ENCODE measurements at places on chromosomes 13 and 19. TPM values are rescaled to one million over a fixed set of nuclear protein-coding genes. Genes with fewer than 3 reads are reported as not detected.

DNA sequence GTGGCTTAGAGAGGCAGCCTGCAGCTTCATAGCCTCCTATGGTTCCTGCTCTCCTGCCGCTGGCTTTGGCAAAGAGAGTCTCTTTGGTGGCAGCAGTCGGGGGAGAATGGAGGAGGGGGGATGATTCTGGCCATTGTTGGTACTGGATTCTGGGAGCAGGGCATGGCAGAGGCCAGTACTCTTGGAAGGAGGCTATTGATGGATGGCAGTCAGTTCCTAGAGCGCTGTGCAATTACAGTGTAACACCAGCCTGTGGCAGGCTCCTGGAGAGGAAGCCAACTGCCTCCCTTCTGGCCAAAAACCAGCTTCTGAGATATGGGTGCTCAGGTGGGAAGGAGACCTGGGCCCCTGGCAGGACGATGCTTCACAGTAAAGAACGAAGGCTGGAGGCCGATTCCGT lies 47.9 kb upstream of the TMTC4 start:
- DNase-seq = no peak

DNA sequence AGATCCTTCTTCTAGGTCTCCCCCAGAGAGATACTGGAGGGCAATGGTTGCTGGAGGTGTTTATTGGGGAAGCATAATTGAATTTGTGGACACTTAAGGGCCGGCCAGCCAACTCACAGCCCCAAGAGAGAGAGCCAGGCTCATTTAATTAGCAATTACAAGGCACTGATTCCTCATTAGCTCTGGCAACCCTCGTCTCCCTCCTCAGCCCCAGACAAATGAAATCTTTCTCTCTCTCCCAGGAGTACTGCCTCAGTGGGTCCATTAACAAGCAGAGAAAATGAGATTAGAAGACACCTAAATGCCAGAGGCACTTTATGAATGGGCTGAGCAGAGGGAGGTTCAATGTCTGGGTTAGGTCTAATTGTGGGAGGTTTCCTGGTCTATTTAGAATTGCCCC lies 19.0 kb upstream of the FEM1A start:
- DNase-seq = no peak

- DNase-seq = no peak
Measured at GRCh38 chr19:30450100-30450499, 77.9 kb downstream of the ZNF536 start.

GRCh38 chr19:38878575-38879399 lies 712 bp upstream of the RINL start:
- no peak for DNase-seq

- DNase-seq = no peak
Measured at GRCh38 chr13:33022986-33023385, 6.8 kb downstream of the KL start.

DNA sequence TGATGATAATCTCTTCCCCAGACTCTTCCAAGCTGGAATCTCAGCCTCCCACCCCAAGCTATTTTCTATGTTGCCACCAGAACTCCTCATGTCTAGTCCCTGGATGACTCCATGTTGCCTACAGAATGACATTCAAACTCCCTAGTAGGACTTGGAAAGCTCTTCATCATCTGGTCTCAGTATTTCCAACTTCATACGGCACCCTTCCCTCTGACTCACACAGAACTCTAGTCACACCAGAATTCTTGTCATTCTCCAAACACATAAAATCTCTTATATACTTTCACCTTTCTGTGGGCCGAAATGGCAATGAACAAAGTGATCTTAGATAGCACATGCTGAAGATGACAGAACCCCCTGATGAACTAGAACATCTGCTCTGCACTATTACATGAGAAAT lies 86.2 kb downstream of the CAB39L start:
- DNase-seq = no peak

GRCh38 chr13:110067355-110068175 lies 239.4 kb downstream of the COL4A1 start:
- DNase-seq = no peak

DNA sequence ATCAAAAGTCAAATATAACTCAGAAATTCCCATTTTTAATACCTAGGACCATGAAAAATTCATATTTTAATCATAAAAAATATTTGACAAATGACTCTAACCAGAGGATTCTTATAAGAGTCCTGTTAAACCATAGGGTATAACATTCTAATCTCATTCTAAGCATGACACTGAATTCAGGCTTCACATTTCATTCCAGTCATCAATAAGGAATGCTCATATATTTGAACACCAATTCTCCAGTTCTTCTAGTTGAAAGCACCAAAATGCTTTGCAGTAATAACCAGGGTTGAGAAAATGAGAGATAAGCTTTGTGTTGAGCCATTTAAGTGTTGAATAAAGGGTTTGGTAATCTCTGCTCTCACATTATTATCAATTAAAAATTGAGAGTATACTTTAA lies 147.5 kb downstream of the VWA8 start:
- DNase-seq = no peak

- no peak for DNase-seq
Measured at GRCh38 chr13:29977476-29978120, 127.2 kb upstream of the UBL3 start.

DNA sequence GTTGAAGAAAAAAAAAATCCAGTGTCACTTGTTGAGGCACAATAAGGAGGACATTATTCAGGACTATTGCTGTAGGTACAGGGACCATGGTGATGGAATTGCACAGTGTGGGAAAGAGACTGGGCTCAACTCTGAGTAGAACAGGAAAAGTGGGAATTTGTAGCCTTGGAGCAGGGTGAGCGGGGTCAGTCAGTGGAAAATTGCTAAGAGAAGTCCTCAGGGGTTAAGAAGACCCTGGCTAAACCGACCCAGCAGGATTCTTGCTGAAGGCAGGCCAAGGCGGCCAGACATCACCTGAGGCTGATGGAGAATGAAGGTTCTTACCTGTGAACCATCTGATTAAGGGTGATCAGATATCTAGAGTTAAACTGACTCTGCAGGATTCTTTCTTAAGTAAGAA lies 12.5 kb downstream of the LAIR2 start:
- no peak for DNase-seq

DNA sequence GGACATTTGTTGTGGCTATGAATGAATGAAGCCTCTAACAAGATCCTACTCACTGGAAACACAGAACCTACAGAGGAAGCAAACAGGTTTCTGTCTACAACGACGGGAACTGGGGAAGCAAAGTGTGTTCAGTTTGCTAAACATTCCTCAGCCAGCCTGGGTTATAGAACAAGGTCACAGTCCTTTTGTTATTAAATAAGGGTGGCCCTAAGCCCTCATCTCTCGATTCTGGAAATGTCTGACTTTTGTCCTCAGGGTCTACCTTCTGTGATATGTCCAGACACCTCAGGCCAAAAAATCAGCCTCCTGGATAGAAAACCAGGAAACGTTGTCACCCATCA lies 64.6 kb upstream of the ARHGEF7 start:
- DNase-seq = no peak

- no peak for DNase-seq
Measured at GRCh38 chr13:95456815-95457214, 95.7 kb upstream of the CLDN10 start.

DNA sequence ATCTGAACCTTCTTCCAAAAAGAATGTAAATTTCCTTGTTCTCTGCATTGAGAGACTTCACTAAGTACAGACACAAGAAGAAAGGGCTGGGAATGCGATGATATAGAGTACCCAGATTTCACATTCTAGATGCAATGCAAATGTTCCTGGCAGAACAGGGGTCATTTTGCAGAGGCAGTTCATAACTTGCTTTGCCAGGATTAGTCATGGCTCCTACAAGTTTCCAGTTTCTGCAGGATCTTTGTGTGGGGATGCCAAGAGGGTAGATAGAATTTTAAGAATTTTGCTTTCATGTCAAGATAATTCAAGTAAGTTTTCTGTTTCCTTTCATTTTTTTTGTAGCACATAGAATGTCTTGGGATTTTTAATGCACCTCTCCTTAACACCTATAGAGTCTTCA lies 181.2 kb downstream of the FGF9 start:
- no peak for DNase-seq

GRCh38 chr13:75120085-75120484 lies 361.9 kb downstream of the TBC1D4 start:
- DNase-seq = no peak

DNA sequence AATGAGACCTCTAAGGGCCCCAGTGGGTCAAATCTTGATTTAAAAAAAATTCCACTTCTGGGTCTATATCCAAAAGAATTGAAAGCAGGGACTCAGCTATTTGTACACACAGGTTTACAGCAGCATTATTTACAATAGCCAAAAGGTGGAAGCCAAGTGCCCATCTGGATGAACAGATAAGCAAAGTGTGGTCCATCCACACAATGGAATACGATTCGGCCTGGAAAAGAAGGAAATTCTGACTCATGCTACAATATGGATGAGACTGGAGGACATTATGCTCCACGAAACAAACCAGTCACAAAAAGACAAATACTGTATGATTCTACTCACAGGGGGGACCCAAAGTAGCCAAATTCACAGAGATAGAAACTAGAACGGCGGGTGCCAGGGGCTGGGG lies 76.7 kb downstream of the CACNA1A start:
- no peak for DNase-seq

GRCh38 chr13:40383885-40384284 lies 282.6 kb downstream of the FOXO1 start:
- no peak for DNase-seq

DNA sequence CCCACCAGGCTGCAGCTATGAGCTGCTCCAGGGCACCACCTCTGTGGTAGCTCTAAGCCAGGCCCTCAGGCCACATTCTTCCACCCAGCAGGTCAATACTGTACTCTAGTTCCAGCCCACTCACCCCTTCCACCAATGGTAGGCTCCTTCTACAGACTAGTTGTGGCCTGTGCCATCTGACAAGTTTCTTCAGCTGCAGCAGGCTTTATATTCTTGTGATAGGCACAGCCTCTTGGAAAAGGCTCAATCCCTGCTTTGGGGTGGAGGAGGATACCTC lies 8.5 kb downstream of the MICU2 start:
- no peak for DNase-seq

DNA sequence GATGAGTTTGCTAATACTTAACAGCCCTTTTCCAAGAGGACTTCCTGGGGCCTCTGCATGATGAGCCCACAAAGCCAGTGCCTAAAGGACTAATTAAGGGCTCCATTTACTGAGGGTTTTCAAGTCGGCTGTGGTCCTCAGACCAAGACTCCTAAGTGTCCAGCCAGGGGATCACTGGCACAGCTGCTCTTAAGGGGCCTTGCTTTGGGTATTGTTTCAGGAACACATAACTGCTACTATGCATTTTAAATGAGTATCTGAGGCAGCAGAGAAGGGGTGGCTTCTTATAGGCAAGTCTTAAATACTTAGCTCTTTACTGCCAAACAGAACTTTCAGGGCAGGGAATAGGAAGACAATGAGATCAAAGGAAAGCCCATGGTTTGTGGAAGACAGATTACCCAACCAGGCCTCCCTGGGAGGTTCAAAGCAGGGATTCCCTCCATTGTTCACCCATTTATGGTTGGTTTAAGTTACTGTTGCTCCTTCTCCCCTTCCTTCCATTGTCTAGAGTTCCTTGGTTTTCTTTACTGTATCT lies 61.9 kb downstream of the TNFRSF19 start:
- DNase-seq = no peak

DNA sequence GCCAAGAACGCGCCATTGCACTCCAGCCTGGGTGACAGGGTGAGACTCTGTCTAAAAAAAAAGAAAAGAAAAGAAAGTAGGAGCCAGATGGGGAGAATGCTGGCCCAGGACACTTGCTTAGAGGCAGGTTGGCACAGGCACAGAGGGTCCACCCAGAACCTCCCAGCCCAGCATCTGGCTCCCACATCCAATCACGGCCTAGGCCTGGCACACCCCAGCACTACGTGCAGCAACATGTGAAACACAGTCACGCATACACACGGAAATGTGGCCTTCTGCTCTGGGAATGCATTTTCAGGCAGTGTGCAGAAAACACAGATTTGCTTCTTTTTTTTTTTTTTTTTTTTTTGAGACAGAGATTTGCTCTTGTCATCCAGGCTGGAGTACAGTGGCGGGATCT lies 20.9 kb upstream of the FOSB start:
- no peak for DNase-seq

DNA sequence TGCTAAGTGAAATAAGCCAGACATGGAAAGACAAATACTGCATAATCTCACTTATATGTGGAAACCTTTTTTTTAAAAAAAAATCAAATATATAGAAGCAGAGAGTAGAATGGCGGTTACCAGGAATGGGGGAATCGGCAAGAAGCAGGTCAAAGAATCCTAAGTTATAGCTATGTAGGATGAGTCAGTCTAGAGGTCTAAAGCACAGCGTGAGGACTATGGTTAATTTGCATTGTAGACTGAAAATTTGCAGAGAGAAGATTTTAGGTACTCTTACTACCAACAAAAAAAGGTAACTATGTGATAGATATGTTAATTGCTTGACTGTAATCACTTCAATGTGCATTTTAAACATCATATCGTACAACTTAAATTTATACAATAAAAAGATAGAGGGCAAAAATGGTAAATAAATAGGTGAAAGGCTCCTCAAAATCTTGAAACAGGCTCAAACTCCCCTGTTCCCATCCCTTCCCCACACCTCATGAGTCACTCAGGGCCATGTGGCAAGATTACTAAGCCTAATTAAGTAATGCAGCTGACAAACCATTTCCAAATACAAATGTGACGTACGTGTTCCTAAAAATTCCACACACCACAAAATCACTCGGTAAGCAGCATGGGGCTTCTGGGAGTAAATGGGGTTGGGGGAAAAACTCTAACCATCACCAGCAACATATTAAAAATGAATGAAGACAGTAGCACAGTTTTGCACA lies 159.0 kb downstream of the USP12 start:
- DNase-seq = no peak

DNA sequence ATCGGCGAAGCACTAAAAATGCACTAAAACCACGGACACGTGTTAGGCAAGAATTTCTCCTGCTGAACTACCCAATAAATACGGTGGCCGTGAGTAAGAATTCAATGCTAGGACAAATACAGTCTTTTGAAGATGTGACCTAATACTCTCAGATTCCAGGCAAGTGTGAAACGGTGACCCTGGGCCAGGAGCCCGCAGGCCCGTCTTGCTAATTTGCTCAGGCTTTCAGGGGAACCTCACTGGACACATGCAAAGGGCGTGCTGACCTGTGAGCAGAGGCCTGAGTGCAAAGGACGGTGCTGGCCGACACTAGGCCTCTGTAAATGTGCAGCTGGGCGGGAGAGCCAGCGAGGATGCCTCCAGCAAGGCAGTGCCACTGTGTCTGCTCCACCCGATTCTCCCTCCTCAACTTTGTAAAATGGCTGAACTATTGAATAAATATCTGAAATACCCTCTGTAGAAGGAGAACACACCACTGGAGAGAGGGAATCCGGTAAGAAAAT lies 70.1 kb downstream of the STK24 start:
- DNase-seq = no peak

GRCh38 chr13:21077076-21077787 lies 15.8 kb upstream of the LATS2 start:
- DNase-seq = no peak

GRCh38 chr13:101452519-101453485 lies at the start of gene ITGBL1:
TSS of gene ITGBL1 (plus strand) at chr13:101452675. CDS start at chr13:101452834, 159 bp downstream.
- DNase-seq = no peak

PINLYP gene
- total RNA-seq = 12.8 TPM

PLIN3 gene
- total RNA-seq = 88.6 TPM

SYNE4 gene
- 0.93 TPM for total RNA-seq

MED4 gene
- 41.6 TPM for total RNA-seq

ZNF177 gene
- total RNA-seq = 4.0 TPM

PRTN3 gene
- 0.38 TPM for total RNA-seq

SHD gene
- total RNA-seq = not detected

RABAC1 gene
- total RNA-seq = 191 TPM

DOHH gene
- 10.7 TPM for total RNA-seq
